ENCODE measurements at places on chromosomes 6 and 20. TPM values are rescaled to one million over a fixed set of nuclear protein-coding genes. Genes with fewer than 3 reads are reported as not detected.
A peak's percentile ranks its signal among the peaks of the same experiment; 100 is the strongest.

GRCh38 chr20:44850272-44850671 lies 35.2 kb upstream of the YWHAB start:
- H3K27me3 ChIP-seq, result peaks cover 12% of the 10 kb centered on the region
- no peak overlapping the region for H3K4me3 ChIP-seq
- DNase-seq, result no peak
- no peaks in the 10 kb centered on the region for H3K4me1 ChIP-seq
- no peak overlapping the region for H3K27ac ChIP-seq

DNA sequence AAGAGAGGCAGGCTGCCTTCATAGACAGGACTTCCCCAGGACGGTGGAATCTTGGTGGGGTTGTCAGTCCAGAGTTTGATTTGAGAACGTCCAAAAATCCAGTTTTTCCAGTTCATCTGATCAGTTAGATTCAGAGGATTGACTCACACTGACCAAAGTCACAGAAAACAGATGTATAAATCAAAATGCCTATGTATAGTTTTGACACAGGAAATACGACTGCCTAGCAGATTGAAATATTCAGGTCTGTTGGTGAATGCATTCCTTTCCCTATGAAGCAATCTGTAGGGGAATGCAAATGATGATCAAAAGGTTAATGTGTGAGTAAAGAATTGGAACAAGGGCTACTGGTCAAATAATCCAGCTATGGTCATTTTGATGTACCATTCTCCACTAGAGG lies 29.7 kb upstream of the GFOD1 start:
- H3K36me3 ChIP-seq, result no peaks in the 10 kb centered on the region
- H3K27me3 ChIP-seq, result peaks cover 11% of the 10 kb centered on the region
- H3K4me3 ChIP-seq, result no peak overlapping the region
- H3K27ac ChIP-seq, result no peak overlapping the region
- no peak for DNase-seq

- H3K4me3 ChIP-seq, result peak overlapping the region; percentile 15
- no peak for DNase-seq
- H3K27me3 ChIP-seq, result no peaks in the 10 kb centered on the region
- peaks cover 46% of the 10 kb centered on the region for H3K4me1 ChIP-seq
These were observed 101.8 kb downstream of the TNFAIP3 start for GRCh38 chr6:137968901-137969300.

Gene SAMD3
- 51.0 TPM for total RNA-seq

DNA sequence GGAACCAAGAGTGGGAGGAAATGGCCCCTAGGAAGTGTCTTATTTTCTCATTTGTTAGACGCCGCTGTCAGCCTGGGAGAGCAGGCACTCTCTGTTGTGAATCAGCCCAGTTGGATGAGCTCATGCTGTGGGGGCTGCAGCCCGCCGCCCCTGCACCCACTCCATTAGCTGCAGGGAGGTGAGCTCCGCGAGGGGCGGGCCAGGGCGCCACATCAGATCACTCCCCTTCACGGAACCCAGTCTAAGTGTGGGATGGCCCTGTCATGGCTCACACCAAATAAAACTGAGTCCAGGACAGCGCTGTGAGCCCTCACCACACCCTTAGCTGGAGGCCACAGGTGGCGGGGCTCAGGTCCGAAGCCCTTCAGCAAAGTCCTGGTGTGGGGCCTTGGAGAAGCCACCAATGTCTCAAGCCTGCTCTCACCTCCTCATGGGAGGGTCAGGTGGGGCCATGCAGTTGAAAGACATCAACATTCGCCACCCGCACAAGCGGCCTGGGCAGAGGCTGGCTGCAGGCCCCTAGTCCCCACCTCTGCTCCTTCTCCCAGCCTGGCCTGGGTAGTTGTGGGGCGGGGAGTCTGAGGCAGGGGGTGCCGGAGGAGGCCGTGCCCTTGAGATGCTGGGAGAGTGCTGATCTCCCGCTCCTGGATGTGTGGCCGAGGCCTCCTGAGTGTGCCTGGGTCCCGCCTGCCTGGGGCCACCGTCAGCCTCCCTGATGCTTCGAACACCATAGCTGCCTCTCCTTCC lies 66.2 kb upstream of the SLCO4A1 start:
- H3K4me3 ChIP-seq, result no peak overlapping the region
- H3K4me1 ChIP-seq, result no peaks in the 10 kb centered on the region
- no peak for DNase-seq

DNA sequence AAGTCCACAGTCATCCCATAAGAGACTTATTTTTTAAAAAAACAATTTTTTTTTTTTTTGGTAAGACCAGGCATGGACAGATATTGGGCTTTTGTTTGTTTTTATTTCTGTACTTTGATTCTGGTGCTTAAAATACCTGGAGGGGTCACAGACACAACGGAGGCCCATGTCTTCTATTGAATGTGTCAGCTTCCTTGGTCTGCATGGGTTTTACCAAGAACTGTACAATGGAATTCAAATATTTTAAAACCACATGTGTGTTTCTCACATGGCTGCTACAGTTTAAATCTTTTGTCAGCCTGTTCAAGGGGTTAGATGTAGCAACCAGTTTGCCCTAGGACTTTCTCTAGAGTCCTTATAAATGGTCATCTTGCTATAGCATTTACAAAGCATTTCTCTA lies 139.8 kb downstream of the SOX4 start:
- peaks cover 3% of the 10 kb centered on the region for H3K4me1 ChIP-seq
- H3K27ac ChIP-seq, result no peak overlapping the region
- H3K4me3 ChIP-seq, result no peak overlapping the region
- no peaks in the 10 kb centered on the region for H3K27me3 ChIP-seq
- DNase-seq, result no peak

Gene LHFPL5
- total RNA-seq, result not detected

GRCh38 chr20:46962452-46963195 lies 68.0 kb downstream of the EYA2 start:
- H3K27me3 ChIP-seq, result peaks cover 6% of the 10 kb centered on the region
- H3K36me3 ChIP-seq, result no peaks in the 10 kb centered on the region
- no peak overlapping the region for H3K27ac ChIP-seq
- no peak for DNase-seq
- peaks cover 1% of the 10 kb centered on the region for H3K4me1 ChIP-seq
- H3K4me3 ChIP-seq, result no peak overlapping the region

DNA sequence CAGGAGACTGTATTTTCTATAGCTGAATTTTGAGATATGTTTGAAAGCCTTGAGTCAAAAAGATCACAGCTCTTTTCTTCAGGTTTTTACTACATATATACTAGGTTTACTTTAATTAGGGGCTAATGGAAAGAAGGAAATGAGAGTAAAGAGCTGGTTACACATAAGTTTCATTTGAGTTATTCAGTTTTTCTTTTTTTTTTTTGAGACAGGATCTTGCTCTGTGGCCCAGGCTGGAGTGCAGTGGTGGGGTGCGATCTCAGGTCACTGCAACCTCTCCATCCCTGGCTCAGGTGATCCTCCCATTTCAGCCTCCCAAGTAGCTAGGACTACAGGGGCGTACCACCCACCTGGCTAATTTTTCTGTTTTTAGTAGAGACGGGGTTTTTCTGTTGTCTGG lies 4.8 kb downstream of the ARFGEF2 start:
- no peaks in the 10 kb centered on the region for H3K27me3 ChIP-seq
- peaks cover 28% of the 10 kb centered on the region for H3K4me1 ChIP-seq
- no peak overlapping the region for H3K27ac ChIP-seq
- H3K4me3 ChIP-seq, result no peak overlapping the region
- no peak for DNase-seq

Gene FOXC1
- total RNA-seq, result not detected

Gene LST1
- 91.8 TPM for total RNA-seq

DNA sequence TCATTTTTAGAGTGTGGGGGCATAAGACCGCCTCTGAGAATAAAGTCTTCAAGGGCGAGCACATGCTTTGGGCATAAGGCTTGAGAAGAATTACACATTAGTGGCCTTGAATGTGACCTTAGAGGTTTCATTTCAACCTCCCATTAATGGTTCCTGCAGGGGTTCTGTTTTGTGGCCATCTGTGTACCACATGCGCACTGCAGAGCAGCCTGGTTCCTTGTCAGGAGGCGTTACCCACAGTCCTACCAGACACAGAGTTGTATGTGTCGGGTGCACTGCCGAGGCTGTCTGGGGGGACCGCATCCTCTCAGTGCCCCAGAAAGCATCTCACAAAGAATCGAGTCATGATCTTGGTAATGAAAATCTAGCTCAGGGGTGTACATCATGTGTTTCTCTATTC lies 115.7 kb downstream of the B3GAT2 start:
- H3K4me3 ChIP-seq, result no peak overlapping the region
- H3K27me3 ChIP-seq, result no peaks in the 10 kb centered on the region
- no peak for DNase-seq
- peaks cover 15% of the 10 kb centered on the region for H3K36me3 ChIP-seq

DNA sequence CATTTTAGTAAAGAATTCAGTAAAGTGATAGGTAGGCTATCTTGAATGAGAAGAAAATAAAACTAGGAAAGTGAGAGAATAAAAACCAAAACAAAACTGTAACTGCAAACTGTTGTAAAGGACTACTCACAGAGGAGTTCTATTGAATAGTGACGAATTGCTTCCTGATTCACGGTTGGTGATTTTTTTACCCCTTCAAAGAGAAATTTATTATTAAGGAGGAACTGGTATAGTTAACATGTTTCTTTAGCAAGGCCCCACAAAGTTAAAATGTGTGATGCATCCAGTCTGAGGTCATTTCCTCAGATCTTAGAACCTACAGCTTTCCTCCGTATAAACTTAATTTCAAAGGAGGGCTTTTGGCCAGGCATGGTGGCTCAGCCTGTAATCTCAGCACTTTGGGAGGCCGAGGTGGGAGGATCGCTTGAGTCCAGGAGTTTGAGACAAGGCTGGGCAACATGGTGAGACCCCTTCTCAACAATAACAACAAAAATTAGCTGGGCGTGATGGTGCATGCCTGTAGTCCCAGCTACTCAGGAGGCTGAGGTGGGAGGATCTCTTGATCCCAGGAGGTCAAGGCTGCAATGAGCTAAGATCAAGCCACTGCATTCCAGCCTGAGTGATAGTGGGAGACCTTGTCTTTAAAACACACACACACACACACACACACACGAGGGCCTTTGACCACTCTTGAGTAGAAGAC lies 8.3 kb downstream of the PRDM1 start:
- H3K4me3 ChIP-seq, result peak overlapping the region; percentile 43
- no peak for DNase-seq
- peaks cover 47% of the 10 kb centered on the region for H3K4me1 ChIP-seq
- H3K36me3 ChIP-seq, result peaks cover 16% of the 10 kb centered on the region

GRCh38 chr6:53233309-53233708 lies 84.7 kb upstream of the GCM1 start:
- DNase-seq, result no peak
- H3K4me3 ChIP-seq, result no peak overlapping the region
- H3K4me1 ChIP-seq, result peaks cover 2% of the 10 kb centered on the region
- no peak overlapping the region for H3K27ac ChIP-seq

GRCh38 chr6:168442646-168443045 lies 1.7 kb downstream of the SMOC2 start:
- no peak for DNase-seq
- H3K27ac ChIP-seq, result no peak overlapping the region
- no peaks in the 10 kb centered on the region for H3K4me1 ChIP-seq
- no peak overlapping the region for H3K4me3 ChIP-seq
- H3K36me3 ChIP-seq, result no peaks in the 10 kb centered on the region

Gene STMND1
- total RNA-seq, result not detected

Gene ARFGEF3
- total RNA-seq, result 0.30 TPM

Gene COL12A1
- not detected for total RNA-seq

Gene TMC2
- not detected for total RNA-seq

DNA sequence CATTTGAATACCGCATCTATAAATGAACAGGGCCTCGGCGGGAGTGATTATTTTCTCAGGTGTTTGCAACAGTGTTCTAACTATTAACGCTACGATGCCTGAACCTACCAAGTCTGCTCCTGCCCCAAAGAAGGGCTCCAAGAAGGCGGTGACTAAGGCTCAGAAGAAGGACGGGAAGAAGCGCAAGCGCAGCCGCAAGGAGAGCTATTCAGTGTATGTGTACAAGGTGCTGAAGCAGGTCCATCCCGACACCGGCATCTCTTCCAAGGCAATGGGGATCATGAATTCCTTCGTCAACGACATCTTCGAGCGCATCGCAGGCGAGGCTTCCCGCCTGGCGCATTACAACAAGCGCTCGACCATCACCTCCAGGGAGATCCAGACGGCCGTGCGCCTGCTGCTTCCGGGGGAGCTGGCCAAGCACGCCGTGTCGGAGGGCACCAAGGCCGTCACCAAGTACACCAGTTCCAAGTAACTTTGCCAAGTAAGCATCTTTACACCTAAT lies 70.9 kb downstream of the HFE start:
- H3K27me3 ChIP-seq, result no peaks in the 10 kb centered on the region
- peak; percentile 82 for DNase-seq
- H3K4me1 ChIP-seq, result peaks cover 49% of the 10 kb centered on the region
- peak overlapping the region; percentile 100 for H3K4me3 ChIP-seq
- H3K36me3 ChIP-seq, result peaks cover 23% of the 10 kb centered on the region

All from activated naive CD8-positive, alpha-beta T cell treated with anti-CD3 and anti-CD28 coated beads, Interleukin-2, amount 10 ng/mL, durations not matched to agents 7 days and 5 days (primary cell).